ENCODE measurements at places on chromosomes 11 and 22.

DNA sequence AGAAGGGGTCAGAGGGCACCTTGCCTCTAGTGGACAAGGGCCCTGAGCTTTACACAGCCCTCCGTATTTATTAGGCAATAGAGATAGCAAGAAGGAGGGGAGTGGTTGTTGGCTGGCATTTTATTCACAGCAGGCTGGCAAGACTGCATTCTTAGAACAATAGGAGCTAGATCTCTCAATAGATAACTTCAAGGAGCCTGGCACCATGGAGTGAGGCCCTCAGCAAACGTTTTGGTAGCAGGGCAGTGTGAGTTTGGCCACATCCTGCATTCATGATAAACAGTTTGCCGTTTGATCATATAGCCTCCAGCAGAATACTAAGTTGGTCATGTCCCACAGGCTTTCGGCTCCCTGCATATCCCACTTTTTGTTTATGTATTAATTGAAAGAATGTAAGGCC, 31.6 kb downstream of the OR10A6 start:
- no peak for DNase-seq

GRCh38 chr11:104055596-104055995, 19.2 kb downstream of the DDI1 start:
- no peak for DNase-seq

DNA sequence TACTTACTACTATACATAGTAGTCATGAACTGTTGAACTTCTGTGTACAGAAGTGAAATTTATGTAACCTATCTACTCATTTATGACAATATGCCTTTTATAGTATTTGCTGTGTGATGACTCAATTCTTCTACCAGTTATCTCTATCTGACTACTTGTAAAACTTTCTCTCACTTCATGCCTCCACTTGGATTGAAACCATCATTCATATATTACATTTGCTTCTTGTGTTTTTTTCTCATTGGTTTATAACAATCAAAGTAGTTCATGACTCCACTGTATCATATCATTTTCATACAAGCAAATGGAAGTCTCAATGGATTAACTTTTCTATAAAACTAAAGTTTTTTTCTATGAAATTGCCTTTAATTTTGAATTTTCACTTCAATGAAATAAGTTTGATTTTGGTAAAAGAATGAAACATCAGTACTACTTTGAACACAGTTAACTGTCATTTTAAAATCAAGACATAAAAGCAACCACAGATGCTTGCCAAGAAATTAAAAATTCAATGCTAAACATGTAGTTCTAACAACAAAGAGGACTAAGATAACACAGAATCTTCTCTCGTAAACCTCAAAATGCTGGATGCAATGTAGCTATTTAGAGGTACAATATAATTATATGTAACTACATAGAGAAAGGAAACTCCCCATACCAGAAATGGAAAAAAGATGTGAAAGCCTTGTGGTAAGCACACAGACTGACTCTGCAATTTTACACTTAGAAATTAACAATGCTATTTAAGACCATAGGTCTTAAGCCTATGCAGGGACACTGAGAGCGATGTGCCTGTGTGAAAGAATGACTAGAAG, 27.6 kb upstream of the EXPH5 start:
- DNase-seq = no peak

DNA sequence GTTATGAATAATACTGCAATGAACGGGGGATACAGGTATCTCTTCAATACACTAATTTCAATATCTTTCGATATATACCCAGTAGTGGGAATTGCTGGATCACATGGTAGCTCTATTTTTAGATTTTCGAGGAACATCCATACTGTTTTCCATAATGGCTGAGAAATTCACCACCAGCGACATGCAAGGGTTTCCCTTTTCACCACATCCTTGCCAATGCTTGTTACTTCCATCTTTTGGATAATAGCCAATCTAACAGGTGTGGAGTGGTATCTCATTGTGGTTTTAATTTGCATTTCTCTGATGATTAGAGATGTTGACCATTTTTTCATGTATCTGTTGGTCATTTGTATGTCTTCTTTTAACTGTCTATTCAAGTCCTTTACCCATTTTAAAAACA, 5.9 kb downstream of the IL10RA start:
- DNase-seq = no peak

DNA sequence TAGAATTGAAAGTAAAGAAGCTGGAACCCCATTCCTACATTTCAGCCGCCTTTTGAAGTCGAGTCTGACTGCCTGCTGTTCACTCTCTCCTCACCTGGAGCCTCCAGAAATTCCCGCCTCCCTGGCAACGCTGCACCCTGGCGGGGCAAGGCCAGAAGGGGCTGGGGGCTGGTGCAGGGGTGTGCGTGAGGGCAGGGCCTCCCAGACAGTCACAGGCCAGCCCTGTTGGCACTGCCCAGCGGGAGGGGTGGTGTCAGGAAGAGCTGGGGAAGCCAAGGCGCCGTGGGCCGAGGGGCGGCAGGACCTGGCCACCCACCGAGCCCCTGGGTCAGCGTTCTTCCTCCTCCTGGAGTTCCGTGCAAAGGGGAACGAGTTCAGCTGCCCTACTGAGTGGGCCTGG, 123.2 kb downstream of the KCNQ1OT1 start:
- DNase-seq = no peak

- no peak for DNase-seq
Observed at GRCh38 chr22:39597236-39597869, 26.8 kb downstream of the CACNA1I start.

DNA sequence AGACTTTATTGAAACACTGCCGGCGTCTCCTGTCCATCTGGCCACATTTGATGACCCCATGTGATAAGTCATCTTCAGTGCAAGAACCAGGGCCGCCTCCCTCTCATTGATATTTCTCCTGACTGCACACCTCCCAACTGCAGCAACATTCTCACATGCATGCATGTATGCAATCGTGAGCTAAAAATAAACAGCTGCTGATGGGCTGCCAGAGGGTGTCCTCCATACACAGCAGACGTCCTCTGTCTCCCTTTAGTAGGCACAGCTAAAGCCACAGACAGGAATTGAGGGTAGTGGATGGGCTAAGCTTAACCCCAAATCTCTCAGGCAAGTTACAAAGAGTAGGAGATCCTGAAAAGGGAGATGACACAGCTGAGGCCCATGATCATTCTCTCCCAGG, 106.7 kb upstream of the HSD17B12 start:
- DNase-seq = no peak

DNA sequence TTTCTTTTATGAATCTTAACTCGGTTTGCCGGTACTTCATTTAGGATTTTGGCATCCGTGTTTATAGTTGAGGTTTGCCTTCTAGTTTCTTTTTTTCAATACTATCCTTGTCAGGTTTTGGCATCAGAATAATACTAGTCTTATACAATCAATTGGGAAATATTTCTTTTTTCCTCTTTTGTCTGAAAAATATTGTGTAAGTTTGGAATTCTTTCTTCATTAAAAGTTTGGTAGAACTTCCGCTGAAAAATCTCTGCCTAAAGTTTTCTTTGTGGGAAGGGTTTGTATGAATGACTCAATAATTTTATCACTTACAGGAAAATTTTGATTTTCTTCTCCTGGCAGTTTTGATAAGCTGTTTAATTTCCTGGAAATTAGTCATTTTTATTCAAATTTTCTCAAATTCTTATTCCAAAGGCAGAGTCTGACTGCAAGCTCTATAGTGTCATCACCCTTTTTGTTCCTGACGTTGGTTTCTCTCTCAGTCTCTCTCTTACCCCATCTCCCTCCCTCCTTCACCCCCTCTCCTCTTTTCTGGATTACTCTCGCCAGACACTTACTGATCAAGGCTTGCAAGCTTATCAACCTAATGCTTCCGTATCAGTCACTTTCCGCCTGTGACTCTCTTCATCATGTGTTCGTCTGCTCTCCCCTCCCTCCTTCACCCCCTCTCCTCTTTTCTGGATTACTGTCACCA, 555.7 kb downstream of the TBC1D22A start:
- no peak for DNase-seq

GRCh38 chr11:78840623-78841022, 266.0 kb upstream of the NARS2 start:
- DNase-seq = no peak

GRCh38 chr11:13303668-13304649, 26.4 kb downstream of the BMAL1 start:
- DNase-seq = no peak

GRCh38 chr11:125464270-125464662, 31.8 kb downstream of the FEZ1 start:
- DNase-seq = no peak

Data from mesothelial cell of epicardium (in vitro differentiated cells).